ENCODE measurements at places on chromosomes 2 and 18. TPM values are rescaled to one million over a fixed set of nuclear protein-coding genes. Genes with fewer than 3 reads are reported as not detected.

The C2orf66 gene
- not detected for polyA plus RNA-seq

The PLGLB1 gene
- polyA plus RNA-seq = 0.14 TPM

The LYPD1 gene
- 3.4 TPM for polyA plus RNA-seq

The TMEM200C gene
- 3.4 TPM for polyA plus RNA-seq

The ADAM23 gene
- 9.9 TPM for polyA plus RNA-seq

Measured in H1 (cell line).